Ureter (tissue), 1 donor: ENCODE measurements at places on chromosomes 12 and 14. TPM values are rescaled to one million over a fixed set of nuclear protein-coding genes. Genes with fewer than 3 reads are reported as not detected.

DNA sequence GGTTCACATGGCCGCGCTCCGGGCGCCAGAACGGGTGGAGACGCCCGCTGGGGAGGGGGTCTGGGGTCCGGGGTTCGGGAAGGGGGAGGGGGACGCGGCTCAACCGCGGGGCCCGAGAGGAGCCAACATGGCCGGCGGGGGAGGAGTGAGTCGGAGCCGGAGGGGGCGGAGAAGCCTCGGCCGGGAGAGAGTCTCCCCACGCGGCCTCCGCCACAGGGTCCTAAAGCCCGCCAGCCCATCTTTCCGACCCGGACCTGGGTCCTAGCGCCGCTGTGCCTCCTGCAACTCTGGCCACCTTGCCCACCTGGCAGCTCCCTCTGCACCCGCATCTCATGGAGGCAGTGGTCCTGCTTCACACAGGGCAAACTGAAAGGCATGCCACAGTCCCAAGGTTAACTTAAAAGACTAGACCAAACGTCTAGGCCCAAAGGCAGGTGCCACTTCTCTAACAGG, at the start of gene BAZ2A:
TSS of gene BAZ2A (minus strand) at position 147 of the 453 bp plus-strand sequence. CDS start 12,796 bp downstream, outside the sequence.
- peak; percentile 89 for DNase-seq

GRCh38 chr14:92340931-92341330, 18.0 kb downstream of the SLC24A4 start:
- DNase-seq, result no peak

DNA sequence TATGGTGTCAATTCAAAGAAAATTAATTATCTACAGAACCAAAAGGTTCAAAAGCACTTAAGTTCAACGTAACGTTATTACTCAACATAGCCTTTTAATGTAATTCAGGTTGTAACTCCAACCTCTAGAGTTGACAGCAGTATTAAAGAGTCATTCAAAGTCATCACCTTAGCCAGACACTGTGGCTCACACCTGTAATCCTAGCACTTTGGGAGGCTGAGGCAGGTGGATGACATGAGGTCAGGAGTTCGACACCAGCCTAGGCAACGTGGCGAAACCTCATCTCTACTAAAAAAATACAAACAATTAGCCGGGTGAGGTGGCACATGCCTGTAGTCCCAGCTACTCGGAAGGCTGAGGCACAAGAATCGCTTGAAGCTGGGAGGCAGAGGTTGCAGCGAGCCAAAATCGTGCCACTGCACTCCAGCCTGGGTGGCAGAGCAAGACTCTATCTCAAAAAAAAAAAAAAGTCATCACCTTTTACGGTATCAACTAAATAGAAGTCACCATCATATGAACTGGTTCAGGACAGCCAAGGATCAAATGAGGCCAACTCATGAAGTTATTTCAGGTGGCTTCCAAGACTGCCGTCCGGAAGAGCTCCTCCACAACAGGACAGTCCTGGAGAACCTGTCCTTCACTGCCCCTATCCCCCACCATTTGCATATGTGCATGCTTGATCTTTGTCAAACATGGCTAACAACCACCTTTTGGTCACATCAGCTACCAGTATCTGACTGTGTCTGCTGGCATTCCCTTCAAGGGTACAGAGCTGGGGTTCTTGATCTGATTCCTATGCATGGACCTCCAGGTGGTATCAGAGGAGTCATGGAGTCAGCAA, 4.2 kb downstream of the PPTC7 start:
- peak; percentile 40 for DNase-seq

DNA sequence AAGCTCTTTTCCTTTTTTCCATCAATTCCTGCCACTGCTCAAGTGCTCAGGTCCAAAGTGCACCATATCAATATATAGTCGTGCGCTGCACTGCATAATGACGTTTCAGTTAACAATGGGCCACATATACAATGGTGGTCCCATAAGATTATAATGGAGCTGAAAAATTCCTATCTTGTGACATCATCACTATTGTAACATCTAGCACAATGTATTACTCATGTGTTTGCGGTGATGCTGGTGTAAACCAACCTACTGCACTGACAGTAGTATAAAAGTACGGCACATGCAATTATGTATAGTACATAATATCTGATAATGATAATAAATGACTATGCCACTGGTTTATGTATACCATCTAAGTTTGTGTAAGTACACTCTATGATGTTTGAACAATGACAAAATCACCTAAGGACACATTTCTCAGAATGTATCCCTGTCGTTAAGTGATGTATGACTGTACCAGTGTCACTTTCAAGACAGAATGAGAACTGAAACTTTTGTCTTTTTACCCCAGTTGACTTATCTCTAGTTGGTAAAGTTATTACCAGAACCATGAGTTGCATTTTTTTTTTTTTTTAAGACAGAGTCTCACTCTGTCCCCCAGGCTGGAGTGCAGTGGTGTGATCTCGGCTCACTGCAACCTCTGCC, 53.7 kb upstream of the INSM2 start:
- DNase-seq, result no peak

- no peak for DNase-seq
These were observed 519.8 kb upstream of the FLRT2 start for GRCh38 chr14:85010186-85010585.

GRCh38 chr12:7929083-7929792, 6.7 kb downstream of the SLC2A3 start:
- no peak for DNase-seq

GRCh38 chr12:21502164-21502496, 541 bp downstream of the GOLT1B start:
- DNase-seq, result no peak

- no peak for DNase-seq
These were observed 9.6 kb upstream of the ASIC1 start for GRCh38 chr12:50047693-50048250.

DNA sequence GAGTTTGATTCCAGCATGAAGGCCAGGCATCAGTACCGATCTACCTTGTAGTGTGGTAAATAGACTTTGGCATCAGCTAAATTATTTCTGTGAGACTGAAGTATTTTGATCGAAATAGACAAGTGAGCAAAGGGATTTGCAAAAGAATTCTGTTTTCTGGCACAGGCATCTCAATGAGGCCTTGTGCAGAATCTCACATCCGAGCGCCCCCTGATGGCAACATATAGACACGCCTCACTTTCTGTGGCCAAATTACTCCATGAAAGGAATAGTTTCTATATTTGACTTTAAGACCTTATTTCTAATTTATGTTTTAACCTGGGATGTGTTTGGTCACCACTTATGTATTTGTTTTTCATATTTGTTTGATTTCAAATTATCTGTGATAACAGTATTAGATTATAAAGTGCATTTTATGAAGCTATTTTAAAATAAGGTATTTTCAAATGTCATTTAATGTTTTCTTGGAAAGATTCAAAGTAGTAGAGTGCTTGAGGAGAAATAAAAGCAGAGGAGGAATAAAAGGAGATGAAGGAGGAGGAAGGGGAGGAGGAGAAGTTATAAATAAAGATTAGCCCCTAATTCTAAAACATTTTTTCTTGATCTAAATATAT, 731.9 kb downstream of the NRXN3 start:
- DNase-seq, result no peak

GRCh38 chr14:90336401-90336800, 4.7 kb upstream of the NRDE2 start:
- no peak for DNase-seq

- DNase-seq, result no peak
These were observed 106.7 kb upstream of the MIS18BP1 start for GRCh38 chr14:45359746-45360145.

DNA sequence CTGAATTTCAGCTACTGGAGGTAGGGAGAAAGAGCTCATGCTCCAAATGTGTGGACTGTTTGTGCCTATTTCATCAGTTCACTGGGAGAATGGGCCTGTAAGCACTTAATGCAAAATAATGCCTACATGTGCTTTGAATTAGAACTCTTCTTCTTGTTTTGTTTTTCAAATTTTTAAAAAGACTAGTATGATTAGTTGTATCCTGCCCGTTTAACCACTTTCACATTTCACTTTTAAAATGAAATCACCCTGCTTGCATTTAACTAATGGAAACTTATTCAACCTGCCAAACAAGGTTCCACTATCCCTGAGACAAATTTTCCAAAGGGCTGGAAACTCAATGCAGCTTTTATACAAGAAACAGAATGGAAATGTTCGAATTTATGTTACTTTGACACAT, 79.7 kb downstream of the SAMD4A start:
- DNase-seq, result no peak

- no peak for DNase-seq
These were observed 142.3 kb upstream of the PARP11 start for GRCh38 chr12:4015225-4016091.

- DNase-seq, result no peak
These were observed 4.8 kb downstream of the MEG3 start for GRCh38 chr14:100830681-100831080.

- DNase-seq, result no peak
These were observed 131.5 kb upstream of the RTL1 start for GRCh38 chr14:101034986-101035385.

DNA sequence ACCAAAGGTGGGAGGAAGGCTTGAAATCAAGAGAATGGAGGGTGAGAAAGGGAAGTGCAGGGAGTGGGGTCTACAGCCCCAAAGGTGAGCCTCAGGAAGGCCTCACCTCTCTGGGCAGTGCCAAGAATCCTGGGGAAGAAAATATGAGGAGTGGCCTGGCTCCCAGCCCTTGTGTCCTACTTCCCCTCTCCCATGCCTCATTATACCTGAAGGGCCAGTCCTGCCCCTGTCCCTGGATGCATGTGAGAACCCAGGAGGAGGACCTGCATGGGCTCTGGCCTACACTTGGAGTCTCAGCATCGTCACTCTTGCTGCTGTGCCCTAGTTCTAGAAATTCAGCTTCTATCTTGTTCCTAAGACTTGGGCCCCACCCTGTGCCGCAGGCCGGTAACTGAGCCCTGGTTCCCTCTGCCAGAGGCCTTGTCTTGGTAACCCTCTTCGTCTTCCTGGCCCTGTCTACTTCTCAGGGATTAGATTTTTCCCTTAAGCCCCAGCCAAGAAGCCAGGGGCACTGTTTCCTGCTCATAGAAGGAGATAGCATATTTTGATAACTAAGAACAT, 10.9 kb upstream of the MYH7 start:
- DNase-seq, result peak; percentile 44

DNA sequence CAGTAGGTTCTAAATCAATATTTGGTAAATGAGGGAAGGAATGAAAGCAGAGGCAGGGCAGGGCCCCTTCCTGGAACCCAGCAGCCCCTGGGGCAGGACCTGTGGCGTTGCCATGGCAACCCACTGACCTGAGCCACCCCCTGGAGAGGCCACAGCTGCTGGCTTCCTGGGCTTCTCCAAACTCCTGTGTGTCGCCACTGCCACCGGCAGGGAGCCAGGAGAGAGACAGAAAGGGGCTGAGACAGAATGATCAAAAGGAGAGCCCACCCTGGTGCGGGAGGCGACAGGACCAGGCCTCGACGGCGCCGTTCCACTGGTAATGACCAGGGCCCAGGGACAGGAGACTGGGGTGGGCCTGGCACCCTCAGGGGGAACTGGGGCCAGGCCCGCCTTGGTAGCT, 18.2 kb downstream of the RFX4 start:
- DNase-seq, result no peak

The SERPINA5 gene
- 4.4 TPM for total RNA-seq

The HVCN1 gene
- 4.2 TPM for total RNA-seq

The INHBC gene
- total RNA-seq, result not detected

The LRIG3 gene
- 56.1 TPM for total RNA-seq

The SMCO3 gene
- not detected for total RNA-seq

The KRT85 gene
- total RNA-seq, result not detected

The PTPRQ gene
- total RNA-seq, result 0.68 TPM

The SPRING1 gene
- 22.6 TPM for total RNA-seq

The CATSPERB gene
- 7.3 TPM for total RNA-seq

The CAPS2 gene
- total RNA-seq, result 11.4 TPM

The CMA1 gene
- 2.2 TPM for total RNA-seq
